ENCODE measurements at places on chromosomes 11 and 22.

DNA sequence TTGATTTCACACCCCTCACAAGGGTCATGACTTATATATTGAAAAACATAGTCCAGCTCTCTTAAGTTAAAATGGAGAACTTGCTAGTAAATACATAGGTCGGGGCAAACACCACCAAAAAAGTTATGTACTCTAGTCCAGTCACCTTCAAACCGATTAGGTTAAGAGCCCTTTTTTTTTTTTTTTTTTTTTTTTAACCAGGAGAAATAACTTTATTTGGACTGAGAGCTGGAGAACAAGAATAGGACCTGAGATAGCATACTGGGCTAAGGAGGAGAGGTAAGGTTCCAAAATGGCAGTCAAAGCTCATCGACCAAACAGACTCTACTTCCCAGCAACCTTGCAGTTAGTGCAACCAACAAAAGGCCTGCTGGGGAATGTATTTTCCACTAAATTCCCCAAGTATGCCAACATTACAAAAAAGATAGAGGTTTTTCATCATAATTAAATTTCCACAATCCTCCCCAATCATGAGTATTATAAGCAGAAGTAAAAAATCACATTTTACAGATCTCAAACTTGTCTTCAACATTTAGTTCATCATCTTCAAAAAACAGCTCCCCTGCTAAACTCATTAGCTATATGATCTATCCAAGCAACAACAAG, 3.8 kb downstream of the TMEM41B start:
- DNase-seq = no peak

DNA sequence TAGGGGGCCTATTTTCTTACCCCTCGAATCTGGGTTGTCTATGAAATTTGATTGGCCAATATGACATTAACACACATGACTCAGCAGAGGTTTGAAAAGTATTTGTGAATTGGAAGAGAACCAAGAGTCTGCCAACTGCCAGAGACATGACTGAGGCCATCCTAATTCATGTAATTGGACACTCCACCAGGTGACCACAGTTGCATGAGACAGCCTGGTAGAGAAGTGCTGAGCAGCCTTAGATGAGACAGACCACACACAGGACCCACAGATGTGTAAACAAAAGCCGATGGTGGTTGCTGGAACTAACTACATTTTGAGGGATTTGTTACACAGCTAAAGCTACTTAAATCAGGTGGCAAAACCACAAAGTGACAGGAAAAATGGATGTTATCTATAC, 855 bp upstream of the MS4A5 start:
- no peak for DNase-seq

GRCh38 chr11:15430381-15430780, 315.7 kb downstream of the INSC start:
- no peak for DNase-seq

DNA sequence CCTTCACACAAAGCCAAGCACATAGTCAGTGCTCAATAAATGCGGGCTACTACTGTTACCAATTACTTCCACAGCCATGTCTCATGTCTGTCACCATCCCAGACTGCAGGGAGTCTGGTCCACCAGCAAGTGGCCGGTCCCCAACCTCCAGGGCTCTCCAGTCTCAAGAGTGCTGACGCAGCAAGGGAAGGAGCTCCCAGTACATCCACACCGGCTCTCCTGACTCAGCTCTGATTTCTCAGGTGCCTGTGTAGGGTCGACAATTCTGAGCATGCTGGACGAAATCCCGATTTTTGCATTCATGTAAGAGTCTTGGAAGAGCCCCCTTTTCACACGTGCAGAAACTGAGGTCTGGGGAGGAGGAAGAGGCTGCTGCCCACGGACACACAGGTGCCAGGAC, 10.3 kb upstream of the NEFH start:
- no peak for DNase-seq

- DNase-seq = no peak
These were observed 12.2 kb upstream of the RHOD start for GRCh38 chr11:67044496-67044895.

- DNase-seq = no peak
These were observed 15.9 kb downstream of the LSP1 start for GRCh38 chr11:1868636-1869291.

DNA sequence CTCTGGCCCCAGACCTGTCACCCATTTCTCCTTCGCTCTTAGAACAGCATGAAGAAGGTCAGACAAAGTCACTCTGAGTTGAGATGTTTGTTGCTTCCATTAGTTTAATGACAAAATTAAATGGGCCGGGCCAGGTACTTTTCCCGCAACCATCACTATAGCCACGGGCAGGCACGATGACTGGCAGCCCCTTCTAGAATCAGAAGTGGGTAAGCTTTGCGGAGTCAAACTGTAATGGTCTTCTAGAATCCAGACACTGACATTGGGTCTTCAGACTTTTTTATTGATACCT, 2.3 kb upstream of the ACR start:
- no peak for DNase-seq
